ENCODE measurements at places on chromosomes 7 and 10.
A peak's percentile ranks its signal among the peaks of the same experiment; 100 is the strongest.

DNA sequence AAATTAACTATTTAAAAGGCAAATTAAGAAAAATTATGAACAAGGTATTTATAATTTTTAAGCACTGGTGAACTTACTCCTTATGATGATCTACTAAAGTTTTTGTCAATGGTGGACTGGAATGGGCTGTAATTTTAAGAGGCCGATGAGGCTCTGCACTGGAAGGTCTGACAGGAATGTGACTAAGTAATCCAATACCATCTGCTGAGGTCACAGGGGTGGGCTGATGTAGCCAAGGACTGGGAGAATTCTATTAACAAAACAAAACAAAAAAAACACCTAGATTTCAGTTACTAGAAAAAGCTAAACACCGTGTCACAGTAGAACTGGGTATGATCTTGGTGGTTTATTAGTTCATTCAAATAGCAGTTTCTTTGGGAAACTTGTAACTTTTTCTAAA, 75.9 kb downstream of the NRBF2 start:
- no peak for DNase-seq

DNA sequence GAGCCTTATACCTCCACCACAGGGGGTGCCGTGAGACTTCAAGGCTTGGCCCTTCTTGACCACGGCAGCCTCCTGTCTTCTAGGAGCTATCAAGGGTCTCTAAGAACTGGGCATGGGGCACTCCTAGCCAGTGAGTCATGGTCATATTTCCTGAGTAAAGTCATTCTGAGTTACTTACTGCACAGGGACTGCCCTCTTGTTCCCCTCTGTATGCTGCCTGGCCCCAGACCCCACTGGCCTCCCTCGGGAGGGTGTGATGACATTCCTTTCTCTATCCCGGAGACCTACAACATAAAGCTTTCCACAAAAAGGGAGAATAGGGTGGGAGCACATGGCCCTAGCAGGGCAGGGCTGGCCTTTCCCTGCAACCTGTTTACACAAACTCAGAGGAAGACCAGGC, 21.4 kb downstream of the DPCD start:
- no peak for DNase-seq

DNA sequence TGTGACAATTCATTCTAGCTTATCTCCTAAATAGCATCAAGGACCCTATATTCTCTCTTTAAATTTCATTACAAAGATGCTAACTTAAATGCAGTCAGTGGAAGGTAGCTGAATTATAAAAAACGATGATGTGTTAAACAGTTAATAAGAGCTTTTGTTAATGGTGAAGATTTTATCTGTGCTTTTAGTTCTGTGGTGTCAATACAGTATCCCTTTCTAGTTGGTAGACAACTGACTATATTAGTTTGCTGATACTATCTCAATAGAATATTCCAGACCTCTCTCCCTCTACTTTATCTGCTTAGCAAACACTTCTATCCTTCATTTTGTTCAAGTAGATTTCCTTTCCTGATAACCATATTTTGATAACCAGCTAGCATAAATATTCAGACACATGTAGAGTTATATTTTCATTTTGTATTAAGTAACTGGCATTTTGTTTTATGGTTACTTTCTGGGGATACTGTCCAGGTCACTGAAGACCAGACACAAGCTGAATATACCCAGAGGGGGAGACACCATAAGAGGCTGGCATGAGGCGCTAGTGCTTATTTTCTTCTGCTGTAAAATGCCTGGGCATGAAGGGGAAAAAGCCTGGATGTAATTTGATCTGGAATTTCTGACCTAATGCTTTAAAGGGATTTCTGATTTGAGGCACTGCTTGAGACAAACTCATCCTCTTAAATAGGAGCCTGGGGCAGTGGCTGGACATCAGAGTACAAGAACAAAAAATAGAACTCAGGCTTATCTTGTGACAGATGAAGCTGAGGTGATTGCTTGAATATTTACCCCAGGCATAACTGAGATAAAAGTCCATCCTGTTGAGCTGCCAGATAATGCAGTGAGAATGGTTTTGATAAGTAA, 197.5 kb downstream of the MALRD1 start:
- DNase-seq, result no peak

- DNase-seq, result no peak
Measured at GRCh38 chr10:23514321-23514720, 75.4 kb downstream of the OTUD1 start.

- DNase-seq, result no peak
Measured at GRCh38 chr7:120079704-120080103, 193.3 kb upstream of the KCND2 start.

DNA sequence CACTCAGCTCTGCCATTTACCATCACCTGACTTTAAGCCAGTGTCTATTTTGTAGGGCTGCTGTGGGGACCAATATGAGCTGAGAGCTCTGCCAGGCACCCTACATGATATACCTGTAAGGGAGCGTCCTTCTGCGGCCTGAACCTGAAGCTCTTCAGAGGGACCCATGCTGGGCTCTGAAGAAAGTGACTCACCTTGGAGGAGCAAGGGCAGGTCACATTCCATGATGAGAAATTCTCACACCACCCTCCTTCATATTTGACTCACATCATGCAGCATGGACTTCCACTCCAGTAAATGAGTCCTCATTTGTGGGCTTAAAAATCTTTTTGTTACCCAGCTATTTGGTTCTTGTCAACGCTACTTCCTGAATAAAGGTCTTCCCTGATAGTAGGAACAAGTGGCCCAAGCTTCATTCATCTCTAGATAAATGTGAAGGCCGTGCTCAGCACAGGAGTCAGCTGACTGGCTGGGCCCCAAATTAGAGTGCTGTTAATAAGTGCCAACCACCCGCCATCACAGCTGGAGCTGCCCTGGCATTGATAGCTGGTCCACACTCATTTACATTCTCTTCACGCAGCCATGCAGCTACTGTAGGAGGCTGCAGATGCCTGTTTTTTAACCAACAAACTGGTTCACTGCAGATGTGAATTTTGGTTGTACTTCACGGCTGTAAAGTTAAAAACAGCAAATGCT, 78.4 kb downstream of the RNF216 start:
- no peak for DNase-seq

DNA sequence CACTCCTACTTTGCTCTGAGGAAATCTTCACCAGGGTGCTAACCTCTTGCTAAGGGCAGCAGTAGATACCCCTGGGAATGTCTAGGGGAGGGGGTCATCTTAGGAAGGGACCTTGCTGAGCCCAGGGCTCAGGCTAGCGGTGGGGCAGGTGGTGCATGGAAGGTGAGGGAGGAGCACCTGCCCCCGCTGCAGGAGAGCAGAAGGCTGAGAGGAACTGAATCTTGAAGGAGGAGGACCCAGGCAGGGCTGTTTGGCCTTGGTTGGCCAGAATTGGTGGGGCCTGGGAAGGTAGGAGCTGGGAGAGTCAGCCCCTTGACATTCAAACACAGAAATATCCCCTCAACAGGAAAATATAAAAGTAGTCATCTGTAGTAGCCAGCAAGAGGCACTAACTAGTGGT, 7.0 kb downstream of the CALHM3 start:
- no peak for DNase-seq

GRCh38 chr7:37230221-37230620, 218.4 kb downstream of the ELMO1 start:
- DNase-seq, result peak; percentile 5

GRCh38 chr7:6148724-6149360, 117.7 kb downstream of the ANKRD61 start:
- DNase-seq, result no peak

DNA sequence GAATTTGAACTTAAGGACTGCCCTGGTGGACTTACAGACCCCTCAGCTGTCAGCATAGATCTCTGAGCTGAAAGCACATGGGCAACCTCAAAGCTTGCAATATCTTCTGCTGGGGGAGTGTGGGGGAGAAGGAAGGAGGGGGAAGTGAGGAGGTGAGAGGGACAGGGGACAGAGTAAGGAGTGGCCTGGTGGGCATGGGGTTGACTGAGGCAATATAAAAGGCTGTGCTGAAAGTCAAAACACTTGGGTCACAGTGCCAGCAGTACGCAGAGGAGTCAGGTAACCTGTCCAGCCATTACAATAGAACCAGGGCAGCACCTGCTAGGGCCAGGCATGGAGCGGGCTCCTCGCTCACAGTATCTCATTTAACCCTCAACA, 43.2 kb downstream of the PPP1R3C start:
- no peak for DNase-seq

- no peak for DNase-seq
Measured at GRCh38 chr10:75400163-75400770, 1.3 kb downstream of the ZNF503 start.

DNA sequence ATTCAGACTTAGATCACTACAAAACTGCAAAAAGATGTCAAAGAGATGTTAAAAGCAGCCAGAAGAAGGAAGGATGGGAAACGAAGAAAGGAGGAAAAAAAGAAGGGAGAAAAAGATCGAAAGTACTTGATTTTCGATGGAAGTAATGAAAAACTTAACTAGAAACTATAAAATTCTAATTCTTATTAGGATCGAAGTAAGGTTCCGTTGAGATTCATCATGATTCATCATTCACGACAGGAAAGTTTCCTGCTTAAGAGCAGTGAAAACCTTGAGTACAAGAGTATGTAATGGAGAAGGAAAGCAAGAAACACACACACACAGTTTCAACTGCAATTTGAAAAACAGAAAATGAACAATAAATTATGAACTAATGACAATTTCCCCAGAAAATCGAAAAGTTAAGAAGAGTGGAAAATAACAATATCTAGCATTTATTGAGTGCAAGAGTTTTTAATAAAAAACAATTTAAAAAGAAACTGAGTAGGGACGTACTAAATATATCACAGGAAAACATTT, 1.1 kb upstream of the ING3 start:
- DNase-seq, result no peak

- no peak for DNase-seq
Measured at GRCh38 chr7:75711076-75711475, 27.7 kb downstream of the HIP1 start.

GRCh38 chr7:139661903-139662302, 115.9 kb downstream of the HIPK2 start:
- no peak for DNase-seq

GRCh38 chr10:101061624-101062231, at the start of gene KAZALD1:
TSS of gene KAZALD1 (plus strand) at chr10:101061989. CDS start at chr10:101062593, 604 bp downstream.
- DNase-seq, result no peak

DNA sequence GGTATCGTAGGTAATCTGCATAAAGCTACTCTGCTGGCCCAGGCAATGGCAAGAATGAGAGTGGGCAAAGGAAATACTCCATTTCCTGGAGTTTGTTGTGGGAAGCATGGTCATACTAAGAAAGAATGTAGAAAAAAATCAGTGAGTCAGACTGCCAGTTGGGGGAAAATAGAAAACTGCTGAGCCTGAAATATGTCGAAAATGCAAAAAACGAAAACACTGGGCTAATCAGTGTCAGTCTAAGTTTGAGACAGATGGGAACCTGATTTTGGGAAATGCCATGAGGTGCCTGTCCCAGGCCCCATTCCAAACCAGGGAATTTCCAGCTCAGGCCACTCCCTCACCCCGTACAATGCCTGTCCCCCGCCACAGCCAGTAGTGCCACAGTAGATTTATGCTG, 150.0 kb downstream of the ZNF33B start:
- no peak for DNase-seq

- DNase-seq, result no peak
Measured at GRCh38 chr7:91041901-91042484, 222.2 kb upstream of the FZD1 start.

DNA sequence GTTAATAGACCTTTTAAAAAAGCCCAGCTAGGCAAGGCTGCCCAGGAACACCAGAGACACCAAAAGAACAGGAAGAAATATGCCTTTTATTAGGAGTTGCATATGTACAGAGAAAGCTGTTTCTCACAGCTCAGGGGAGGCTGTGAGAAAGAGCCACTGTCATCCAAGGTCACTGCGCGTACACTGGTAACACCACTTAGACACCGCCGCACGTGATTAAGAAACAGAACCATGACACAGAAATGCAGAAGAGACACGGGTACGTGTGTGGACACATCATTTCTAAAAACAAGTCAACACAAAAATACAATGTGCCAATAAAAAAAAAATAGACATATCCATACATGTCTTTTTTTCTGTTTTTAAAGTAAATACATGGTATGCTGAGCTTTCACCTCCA, 705.6 kb downstream of the PARD3 start:
- DNase-seq, result no peak

DNA sequence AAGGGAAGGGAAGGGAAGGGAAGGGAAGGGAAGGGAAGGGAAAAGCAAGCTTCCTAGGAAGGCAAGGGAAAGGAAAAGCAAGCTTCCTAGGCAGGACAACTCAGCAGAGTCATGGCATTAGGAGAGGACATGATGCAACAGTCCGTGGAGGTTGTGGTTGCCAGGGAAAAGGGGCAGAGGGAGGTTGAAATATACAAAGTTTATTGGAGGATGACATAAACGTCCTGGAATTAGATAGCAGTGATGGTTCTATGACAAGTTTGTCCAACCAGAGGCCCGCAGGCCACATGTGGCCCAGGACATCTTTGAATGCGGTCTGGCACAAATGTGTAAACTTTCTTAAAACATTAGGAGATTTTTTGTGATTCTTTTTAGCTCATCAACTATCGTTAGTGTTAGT, 59.8 kb upstream of the OPN4 start:
- no peak for DNase-seq

DNA sequence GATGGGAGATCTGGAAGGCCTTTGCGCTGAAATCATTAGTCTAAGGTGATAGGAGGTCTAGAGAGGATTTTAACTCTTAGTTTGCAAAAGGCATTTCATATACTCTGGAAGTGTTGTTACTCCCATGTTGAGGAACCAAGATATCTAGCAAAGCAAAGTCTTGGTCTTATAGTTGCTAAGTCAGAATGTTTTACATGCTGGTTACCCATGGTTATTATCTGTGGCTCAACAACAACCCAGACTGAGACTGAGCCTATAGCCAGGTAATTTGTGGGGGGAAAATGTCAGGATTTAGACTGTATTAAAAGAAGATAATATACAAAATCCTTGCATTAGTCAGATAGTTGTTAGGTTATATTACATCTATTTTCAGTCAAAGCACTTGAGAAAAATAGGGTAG, 50.9 kb downstream of the LSMEM1 start:
- DNase-seq, result no peak

GRCh38 chr10:89916468-89917215, 215.3 kb downstream of the KIF20B start:
- no peak for DNase-seq

DNA sequence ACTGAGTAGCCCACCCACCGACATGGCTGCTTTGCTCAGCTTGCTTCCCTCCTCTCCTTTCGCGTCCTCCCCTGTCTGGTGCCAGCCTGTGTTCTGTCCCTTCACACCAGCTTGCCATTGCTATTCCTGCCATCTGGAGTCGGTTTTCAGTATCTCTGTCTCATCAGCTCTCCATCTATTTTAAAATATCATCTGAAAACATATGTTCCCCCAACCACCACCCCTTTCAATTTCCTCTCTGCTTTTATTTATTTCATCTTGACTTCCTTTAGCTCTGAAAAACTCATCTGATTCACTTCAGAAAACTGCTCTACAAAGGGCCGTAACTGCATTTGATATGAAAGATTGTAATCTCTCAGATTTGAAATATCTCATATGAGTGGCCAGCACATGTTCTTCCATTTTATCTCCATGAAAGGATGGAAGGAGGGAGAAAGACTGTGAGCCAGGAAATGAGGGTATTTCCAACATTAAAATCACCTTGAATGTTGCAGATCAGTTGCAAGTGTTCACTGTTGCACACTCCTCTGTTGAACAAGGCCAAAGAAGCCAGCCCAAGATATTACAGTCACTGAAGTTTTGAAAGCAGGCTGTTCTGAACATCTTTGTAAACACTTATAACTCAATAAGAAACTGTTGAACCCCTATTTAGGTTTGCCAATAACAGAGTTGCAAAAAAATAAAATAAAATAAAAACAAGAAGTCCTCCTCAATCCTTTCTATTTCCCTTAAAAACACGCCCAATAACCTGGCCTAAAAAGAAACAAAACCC, 202.4 kb upstream of the NEBL start:
- DNase-seq, result no peak

Measured in stimulated activated CD4-positive, alpha-beta T cell treated with anti-CD3 and anti-CD28 coated beads, Interleukin-2, amount 100 ng/mL, for 48 hours (primary cell).